ENCODE measurements at places on chromosomes 5 and 9.

DNA sequence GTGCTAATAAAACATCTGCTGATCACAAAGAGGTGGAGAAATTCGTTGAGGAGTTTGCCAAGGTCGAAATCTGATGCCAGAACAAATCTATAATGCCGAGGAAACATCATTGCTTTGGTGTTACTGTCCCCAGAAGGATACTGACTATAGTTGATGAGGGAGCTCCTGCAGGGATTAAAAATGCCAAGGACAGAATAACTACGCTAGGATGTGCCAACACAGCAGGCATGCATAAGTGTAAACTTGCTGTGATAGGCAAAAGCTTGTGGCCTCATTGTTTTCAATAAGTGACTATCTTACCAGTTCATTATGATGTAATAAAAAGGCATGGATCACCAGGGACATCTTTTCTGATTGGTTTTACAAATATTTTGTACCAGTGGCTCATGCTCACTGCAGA, 66.8 kb upstream of the ADCY2 start:
- DNase-seq: no peak

DNA sequence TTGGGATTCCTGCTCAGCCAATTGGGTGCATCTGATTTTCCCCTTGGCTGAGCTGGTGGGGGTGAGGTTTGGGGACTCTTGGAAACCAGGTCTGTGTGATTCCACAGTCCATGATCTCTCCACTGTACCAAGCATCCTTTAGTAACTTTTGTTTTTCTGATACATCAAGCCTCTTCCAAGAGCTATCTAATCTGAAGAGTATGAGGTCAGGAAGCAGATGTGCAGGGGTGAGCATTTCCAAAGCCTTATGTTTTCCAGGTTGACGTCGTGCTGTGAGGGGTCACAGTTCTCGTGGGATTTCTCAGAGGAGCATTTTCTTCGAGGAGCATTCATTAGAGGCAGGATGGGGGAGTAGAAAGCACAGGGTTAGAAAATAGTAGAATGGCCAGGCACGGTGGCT, 95.3 kb downstream of the KLF4 start:
- DNase-seq: no peak

DNA sequence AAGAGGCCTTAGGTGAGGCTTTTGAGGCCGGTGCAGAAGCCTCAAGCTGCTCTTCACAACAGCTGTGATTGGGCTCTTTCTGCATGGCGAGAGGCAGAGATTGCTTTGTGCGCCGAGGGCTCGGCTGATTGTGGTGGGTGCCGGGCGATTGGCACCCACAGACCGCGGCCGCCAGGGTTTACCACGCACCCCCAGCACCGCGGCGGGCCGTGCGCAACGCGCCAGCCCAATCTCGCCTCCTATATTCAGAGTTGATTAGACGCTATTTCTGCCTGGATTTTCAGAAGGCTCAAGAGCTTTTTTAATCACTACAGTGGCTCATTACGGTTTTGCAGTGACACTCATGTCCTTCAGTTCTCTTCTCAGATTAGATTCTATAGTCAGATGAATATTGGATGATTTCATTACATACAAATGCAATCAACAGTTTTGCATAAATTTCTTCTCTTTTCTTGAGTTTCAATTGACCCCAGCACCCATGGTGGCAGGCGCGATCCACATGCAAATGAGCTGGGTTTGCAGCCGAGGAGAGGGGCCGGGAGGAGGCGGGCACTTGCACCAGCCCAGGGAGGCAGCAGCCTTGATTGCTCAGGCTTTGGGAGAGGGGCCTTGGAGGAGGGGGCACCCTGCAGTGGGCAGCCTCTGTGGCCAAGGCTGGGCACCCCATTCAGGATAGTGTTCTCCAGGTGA, 33.8 kb upstream of the PTGS1 start:
- DNase-seq: no peak

GRCh38 chr9:128503870-128504269, 649 bp upstream of the GLE1 start:
- no peak for DNase-seq

- no peak for DNase-seq
These were observed 102.3 kb downstream of the ENTREP1 start for GRCh38 chr9:69427286-69427685.

- no peak for DNase-seq
These were observed 40.8 kb upstream of the CCDC152 start for GRCh38 chr5:42715785-42716184.

DNA sequence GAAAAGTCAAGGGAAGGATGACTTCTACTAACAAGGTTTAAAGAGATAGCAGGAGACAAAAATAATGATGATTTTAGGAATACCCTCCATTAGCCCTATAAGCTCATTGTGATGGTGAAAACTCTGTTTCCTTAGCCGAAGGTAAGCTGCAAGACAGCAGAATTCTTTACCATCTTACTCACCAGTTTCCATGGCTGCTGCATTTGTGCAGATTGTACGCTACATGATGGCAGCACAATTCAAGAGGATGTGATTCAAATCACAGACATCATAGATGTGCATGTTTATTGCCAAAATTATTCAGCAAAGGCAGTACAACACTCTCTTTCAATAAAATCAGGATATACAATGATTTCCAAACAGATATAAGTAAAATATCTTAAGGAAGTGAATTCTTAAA, 175.6 kb downstream of the SPATA31D1 start:
- no peak for DNase-seq

DNA sequence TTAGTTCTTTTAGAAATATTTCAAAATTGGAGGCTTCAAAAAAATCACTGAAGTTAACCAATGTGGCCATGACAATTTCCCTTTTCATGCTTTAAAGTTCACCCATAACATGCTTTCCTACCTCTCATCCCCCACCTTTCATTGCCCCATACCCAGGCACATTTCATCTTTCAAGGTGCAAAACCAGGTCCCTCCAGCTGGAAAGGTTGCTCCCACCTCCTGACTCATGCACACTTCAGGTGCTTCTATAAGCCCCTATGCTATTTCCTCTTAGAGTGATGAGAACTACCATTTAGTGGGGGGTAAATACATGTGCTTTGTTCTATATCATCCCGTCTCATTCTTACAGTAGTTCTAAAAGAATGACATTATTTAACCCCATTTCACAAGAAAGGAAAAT, 15.4 kb downstream of the FYB1 start:
- DNase-seq: no peak

DNA sequence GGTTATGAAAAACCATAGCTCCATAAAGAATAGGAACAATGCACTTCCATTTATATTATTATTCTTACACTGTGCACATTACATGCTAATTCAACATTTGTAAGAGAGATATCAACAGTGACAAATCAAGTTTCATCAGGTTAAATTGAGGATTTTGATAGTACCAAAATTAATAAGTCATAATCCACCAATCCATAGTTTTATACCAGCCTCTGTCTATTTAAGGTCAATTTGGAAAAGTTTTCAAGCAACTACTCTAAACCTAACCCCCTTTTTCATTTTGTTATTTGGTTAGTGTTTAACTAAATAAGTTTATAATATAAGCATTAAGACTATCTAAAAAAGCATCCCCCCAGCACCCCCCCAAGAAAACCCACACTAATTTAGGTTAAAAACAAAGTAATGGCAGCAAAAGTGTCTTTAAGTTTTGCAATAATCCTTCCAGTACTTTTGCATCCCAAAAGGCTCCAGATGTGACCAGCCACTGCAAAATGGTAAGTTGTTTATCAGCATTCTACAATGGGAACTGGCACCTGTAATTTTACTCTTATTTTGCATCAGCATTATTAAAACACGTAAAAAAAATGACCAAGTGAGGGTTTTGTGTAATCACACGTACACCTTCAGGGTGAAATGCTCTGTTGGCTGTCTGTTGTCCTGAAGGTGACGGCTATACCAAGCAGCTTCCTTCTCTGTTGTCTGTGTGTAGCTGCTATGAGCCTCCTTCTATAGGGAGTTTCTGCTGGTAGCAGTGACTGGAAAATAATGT, 36.8 kb upstream of the SSBP2 start:
- no peak for DNase-seq

GRCh38 chr9:86077276-86077675, 22.1 kb downstream of the GOLM1 start:
- no peak for DNase-seq
